ENCODE measurements at places on chromosomes 7 and 10.
A peak's percentile ranks its signal among the peaks of the same experiment; 100 is the strongest.

DNA sequence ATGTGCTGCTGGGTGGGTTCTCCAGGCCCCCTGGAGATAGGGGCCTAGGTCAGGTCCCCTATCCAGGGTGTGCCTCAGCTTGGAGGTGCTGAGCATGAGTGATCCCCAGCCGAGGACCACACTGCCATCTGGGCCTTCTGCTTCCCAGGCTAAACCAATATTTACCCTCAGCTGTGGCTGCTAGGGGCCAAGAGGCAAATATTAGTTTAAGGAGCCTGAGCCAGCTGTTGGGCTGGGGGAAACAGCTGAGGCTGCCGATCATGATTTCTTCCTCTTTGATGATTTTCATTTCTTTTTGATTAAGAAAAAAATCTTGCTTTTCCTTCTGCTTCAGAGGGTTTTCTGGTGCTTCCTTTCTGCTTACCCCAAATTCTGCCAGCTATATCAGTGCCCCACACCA is 83.4 kb downstream of the NEURL1 start:
- no peak for DNase-seq

GRCh38 chr10:87852089-87852488 is 11.2 kb downstream of the KLLN start:
- DNase-seq = no peak

- DNase-seq = no peak
Measured at GRCh38 chr7:20316706-20317105, 14.0 kb upstream of the ITGB8 start.

DNA sequence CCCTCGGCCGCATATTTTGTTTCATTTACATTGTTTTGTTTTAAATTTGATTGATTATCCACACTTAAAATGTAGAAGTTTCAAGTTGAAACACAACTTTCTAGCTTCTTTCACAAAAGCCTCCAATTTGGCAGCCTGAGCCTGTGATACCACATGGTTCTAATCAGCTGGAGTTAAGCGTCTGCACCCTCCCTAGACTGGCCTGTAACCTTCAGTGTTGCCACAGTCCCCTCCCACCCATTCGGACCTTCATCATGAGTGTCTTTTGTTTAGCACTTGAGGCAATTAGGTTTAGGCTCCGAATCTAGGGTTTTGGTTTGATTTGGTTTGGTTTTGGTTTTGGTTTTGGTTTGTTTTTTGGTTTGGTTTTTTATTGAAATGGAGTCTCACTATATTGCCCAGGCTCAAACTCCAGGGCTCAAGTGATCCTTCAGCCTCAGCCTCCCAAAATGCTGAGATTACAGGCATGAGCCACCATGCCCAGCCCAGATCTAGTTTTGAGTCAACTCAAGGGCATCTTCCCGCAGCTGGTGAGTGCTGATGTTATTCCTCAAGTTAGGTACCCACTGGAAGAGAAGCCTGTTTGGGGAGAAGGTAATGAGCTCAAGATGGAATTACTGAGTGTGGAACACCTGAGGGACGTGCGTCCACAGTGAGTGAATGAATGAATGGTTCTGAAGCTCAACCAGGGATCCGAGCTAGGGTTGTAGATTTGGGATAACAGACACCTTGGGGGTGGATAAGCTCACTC is 201.4 kb downstream of the HECW1 start:
- DNase-seq = no peak

DNA sequence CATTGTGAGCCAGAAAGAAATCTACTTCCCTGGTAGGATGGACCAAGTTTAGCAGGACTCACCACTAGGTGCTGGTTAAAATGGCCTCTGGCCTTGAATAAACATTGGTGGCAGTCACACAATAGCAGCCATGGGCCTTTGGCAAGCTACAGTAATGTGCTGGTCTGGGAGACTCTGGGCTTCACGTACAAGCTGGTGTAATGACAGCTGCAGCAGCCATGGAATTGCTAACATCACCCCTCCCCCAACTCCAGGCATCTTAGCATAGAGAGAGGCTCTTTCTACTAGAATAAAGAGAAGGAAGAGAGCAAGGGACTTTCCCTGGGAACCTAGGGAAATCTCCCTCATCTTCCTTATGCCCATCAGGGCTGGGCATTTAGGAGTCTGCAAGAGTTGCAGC is 205.1 kb upstream of the SEMA3A start:
- DNase-seq = no peak

DNA sequence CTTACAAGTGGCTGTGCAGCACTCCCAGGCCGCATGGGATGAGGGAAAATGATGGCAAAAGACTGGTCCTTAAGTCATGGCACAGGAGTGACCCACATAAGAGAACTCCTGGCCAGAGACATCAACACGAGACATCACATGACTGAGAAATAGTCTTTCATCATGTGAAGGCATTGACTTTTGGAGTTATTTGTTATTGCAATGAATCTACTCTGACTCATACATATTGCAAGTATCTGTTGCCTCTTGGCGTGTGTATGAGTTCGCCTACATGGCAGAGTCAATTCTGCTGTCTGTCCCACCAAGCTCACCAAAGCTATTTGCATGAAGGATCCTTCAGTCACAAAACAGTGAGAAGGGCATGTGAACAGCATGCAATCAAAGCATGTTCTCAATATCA is 59.7 kb upstream of the HABP2 start:
- DNase-seq = peak; percentile 57

DNA sequence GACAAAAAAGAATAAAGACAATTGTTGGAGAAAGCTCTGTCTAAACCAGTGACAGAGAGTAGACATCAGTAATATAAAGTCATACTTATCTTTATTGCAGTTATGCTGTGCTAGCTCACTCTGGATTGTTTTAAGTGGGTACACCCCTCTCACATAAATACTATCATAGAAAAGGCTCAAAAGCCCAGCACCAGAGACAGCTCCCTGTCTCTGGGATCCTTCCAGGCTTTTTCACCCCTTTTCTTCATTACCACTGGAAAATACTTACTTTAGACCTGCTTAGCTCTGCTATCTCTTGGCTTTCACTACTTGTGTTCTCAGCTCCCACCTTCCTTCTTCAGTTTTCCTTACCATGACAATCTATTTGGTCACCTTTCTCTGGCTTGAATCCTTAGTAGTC is 259.1 kb upstream of the MINDY3 start:
- no peak for DNase-seq

DNA sequence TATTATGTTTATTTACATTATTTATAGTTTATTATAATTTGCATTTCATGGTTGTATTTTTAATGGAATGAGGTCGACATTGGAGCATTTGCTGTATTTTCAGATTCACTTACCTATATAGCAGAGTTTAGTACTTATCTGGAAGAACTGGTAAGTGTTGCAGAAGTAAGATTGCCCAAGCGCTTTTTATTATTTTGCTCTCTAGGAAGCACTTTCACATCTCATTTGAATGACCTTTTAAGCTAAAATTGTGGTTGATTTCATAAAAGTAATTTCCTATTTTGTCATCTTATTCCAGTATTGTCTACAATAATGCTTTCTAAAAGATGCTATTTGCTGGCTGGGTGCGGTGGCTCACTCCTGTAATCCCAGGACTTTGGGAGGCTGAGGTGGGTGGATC is 28.6 kb downstream of the SEC61A2 start:
- no peak for DNase-seq

- DNase-seq = no peak
Measured at GRCh38 chr7:50393547-50394252, 56.5 kb downstream of the FIGNL1 start.

DNA sequence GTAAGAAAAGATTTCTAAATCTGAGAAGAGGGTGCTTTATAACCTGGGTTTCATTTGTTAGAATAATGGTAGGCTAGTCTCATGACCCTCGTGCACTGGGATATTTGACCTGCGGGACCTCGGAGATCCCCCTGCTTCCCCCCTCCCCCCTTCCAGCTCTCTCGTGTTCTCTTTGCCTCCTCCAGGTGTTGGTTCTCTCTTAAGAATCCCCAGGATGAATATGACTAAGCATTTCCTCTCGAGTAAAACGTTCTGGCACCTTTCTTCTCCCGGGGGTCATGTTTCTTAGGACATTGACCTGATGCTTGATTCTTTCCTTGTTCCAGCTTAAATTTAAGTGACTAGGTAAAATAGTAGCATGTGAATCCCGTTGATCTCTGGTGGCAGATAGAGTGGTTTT is 71.2 kb downstream of the SHH start:
- DNase-seq = no peak

DNA sequence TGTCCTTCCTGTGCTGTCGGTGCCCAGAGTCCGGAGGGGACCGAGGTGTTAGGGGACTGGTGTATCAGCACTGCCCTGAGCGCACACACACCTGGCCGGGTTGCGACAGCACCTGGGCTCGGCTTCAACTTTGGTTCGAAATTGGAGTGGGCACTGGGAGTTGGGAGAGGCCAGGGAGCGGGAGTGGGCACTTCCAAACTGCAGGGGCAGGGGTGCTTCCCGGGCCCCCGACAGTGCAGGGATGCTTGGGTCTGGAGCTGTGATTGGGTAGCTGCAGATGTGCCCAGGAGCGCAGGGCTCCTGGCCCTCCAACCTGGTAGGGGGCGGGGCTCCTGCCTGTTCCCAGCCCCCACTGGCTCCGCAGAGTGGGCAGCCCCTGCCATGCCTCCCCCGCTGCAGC is 7.7 kb downstream of the BBS9 start:
- DNase-seq = no peak

DNA sequence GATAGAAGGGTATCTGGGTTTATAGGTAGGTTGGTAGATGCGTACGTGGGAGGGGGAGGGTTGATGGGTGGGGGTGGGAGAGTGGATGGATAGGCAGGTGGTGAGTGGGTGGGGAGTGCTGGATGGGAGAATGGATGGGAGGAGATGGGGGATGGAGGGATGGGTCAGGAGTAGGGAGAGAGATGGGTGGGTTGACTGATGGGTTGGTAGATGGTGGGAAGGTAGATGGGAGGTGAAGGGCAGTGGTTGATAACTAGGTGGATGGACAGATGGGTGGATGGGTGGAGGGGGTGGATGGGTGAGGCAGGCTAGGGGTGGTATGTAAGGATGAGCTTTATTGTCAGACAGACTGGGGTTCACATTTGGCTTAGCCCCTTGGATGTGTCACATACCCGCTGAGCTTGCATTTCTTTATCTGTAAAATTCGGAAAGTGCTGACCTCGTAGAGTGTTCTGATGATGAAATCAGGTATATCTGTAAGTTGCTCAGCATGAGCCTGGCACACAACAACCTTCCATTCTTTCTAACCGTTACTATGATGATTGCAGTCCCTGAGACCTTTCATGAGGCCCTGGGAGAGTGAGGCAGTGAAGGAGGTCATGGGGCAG is 34.3 kb downstream of the SLIT1 start:
- DNase-seq = no peak

DNA sequence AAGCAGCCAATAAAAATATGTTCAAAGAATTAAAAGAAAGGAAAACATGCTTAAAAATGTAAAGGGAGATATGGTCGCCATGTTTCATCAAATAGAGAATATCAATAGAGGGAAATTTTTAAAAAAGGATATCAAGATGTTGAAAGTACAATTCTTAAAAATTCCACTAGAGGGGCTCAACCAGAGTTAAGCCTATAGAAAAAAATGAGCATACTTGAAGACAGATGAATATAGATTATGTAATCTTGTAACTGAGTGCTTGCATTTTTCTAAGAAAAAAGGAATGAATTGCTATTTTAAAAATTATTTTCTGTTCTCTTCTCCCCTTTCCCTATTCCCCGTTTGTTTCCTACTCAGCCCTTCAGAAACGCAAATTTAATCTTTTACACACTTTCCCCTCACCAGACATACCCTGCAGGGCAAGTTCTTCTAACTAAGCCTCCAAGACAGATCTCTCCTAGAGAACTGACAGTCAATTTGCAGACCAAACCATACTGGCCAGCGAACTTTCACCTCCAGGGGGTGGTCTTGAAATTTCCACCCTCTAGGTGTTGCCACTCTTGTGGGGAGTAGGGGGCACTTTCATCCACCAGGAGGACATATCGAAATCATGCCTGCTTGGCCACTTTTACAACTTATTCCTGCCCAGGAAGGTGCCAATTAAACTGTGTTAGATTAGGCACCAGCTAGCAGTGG is 67.7 kb downstream of the NSUN6 start:
- no peak for DNase-seq

DNA sequence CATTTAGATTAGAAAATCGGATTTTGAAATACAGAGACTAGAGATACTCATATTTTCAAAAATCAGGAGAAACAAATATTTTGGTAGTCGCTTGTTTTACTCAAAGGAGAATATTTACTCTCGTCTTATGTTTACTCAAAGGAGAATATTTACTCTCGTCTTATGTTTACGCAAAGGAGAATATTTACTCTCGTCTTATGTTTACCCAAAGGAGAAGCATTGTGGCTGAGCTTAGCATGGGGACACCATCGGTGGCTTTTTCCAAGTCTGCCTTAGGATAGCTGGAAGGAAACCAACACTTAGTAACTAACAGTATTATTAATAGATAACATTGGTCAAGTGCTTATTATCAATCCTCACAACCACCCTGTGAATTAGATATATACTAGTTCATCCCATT is 71.8 kb downstream of the SNX10 start:
- no peak for DNase-seq

- DNase-seq = no peak
Measured at GRCh38 chr7:26696978-26697377, 167.4 kb downstream of the SKAP2 start.

DNA sequence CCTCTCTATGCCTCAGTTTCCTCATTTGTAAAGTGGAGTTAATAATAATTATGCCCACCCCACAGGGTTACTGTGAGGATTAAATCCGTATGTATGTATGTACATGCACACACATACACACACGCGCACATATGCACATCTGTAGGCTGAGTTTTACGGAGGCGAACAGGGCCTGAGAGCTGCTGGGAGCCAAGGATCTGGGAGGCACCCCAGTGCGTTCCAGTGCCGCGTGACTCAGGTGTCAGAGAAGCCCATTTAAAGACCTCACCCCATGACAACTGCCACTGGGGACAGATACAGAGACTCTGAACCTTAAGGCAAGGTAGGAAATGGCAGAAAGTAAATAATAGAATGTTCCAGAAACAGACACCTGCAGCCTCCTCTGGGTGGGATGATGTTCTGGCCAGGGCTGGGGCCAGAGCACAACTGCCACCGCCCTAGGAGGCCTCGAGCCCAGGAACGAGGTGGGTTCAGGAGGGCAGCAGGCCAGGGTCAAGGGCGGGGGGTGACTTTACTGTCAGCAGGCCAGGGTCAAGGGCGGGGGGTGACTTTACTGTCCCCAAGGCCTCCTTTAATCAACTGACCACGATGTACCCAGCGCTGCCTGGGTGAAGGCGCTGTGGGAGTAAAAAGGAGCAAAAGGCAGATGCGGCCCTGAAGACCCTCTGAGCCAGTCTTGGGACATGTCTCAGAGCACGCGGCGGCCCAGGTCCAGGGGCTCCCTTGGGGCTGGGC is 54.9 kb downstream of the PRKAG2 start:
- no peak for DNase-seq

GRCh38 chr7:45048748-45049147 is 40.0 kb downstream of the NACAD start:
- no peak for DNase-seq

DNA sequence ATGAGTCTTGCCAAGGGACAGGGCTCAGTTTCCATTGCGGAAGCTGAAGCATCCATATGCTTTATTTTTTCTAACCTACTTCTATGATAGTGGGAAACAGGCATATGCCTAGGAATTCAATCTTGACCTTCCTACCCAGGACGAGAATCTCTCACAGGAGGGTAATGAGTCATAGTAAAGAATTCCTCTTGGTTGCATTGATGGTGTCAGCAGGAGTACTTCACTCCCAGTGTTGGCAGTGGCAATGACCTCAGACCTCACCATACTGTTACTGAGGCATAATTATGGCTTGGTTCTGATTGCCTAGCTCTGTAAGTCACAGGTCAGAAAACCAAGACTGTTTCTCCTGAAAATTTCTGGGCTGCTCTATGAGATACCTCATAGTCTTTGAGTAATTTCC is 552.9 kb downstream of the ARL4A start:
- peak; percentile 18 for DNase-seq
